Esophagus squamous epithelium (tissue), 5 donors: ENCODE measurements at places on chromosomes 16 and 17.

DNA sequence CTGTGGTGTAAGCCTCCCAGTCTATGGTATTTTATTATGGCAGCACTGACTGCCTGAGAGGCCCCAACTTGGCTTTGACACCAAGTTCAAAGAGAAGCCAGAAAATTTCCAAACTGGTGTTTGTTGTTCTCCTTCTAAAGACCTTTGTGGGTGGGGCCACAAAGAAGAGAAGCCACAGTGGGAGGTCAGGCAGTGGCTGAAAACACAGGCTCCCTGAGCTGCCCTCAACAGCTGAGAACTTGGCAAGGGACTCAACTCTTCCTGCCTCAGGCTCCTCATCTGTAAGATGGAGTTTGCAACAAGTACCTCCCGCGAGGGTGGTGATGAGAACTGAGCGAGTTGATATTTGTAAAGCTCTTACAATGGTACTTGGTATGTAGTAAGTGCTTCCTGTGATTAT is 18.2 kb downstream of the CES5A start:
- no peak for DNase-seq

DNA sequence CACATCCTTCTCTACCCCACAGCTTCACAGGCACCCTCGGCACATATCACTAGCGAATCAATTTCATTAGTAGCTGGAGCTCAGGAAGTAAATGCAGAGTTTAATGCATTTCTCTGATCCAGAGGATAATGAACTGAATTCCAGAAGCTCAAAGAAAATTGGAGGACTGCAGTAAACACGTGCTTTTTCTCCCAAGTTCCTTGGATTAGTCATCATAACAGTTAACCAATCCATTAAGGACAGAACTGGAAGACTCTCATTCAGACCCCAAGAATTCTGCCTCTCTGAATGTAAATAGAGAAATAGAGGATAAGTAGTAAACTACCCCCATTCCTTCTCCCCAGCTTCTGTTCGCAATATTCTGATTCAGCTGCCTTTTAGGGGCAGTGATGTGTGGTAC is 40.7 kb downstream of the DUSP14 start:
- DNase-seq, result no peak

DNA sequence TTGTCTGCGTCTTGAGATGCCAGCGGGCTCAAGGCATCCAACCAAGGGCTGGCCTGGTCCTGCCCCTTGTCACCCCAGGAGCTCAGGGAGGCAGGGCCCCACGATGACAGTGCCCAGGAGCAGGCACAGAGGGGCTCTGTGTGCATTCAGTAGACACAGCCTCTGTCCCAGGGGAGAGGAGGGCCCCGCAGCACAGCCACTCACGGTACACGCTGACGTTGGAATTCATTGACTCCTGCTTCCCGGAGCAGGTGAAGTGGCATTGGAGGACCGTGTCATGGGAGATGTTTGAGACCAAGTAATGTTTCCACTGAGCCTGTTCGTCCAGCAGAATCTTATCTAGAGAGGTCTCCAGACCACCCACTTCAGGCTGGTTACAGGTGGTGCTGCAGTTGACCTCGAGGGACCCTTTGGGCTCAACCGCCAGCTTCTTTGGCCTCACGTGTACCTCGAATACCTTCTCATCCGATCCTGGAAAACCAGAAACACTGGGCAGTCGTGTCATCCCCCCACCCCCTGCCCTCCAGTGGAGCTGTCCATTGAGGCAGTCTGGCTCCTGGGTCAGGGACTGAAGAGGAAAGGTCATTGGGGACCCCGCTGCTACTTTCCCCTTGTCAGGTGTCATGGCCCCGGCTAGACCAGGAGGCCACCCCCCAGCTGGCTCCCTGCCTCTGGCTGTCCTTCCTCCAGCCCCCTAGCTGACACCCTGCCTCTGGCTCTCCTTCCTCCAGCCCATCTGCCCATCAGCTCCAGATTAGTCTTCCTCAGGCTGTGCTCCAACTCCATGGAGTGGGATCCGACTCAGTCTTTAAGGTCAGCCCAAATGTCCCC is 7.0 kb downstream of the PRR29 start:
- no peak for DNase-seq

- DNase-seq, result no peak
Observed at GRCh38 chr16:70508752-70509151, 14.6 kb downstream of the COG4 start.

DNA sequence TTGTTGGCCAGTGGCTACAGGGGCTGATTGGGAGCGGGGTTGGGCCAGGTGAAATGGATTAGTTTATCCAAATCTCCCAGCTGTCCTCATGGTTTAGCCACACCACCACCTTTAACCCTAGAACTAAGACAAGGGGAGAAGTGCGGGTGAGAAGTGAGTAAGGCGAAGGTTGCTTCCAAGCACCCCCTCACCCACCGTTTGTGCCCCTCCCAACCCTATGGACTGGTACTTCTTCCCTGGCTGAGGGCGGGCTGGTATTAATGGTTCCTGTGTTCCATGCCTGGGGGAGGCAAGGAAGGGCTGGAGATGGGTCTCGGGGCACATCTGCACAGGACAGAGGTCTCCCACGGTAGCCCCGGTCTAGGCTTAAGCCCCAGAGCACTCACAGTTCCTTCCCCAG is 25.1 kb downstream of the NT5M start:
- no peak for DNase-seq

GRCh38 chr17:46783031-46783593 is 35.4 kb downstream of the WNT3 start:
- no peak for DNase-seq

- DNase-seq, result no peak
Observed at GRCh38 chr16:31025339-31025738, 8.0 kb upstream of the STX4 start.

DNA sequence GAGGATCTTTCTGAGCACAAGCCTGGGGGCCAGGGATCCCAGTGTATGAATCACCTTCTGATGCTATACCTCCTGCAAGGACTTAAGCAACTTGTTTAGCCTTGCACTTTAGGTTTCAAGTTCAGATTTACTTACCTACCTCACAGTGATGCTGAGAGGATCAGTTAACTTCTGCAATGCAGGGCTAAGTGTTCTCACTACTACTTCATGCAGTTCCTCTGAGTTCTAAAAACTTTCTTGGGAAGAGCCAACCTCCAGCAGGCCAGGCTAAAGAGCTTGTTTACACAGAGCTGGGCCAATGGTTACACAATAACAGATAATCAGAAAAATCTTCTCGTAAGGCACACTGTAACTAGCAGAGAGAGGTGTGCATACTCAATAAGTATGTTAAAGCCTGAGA is 13.0 kb downstream of the VEZF1 start:
- DNase-seq, result no peak

DNA sequence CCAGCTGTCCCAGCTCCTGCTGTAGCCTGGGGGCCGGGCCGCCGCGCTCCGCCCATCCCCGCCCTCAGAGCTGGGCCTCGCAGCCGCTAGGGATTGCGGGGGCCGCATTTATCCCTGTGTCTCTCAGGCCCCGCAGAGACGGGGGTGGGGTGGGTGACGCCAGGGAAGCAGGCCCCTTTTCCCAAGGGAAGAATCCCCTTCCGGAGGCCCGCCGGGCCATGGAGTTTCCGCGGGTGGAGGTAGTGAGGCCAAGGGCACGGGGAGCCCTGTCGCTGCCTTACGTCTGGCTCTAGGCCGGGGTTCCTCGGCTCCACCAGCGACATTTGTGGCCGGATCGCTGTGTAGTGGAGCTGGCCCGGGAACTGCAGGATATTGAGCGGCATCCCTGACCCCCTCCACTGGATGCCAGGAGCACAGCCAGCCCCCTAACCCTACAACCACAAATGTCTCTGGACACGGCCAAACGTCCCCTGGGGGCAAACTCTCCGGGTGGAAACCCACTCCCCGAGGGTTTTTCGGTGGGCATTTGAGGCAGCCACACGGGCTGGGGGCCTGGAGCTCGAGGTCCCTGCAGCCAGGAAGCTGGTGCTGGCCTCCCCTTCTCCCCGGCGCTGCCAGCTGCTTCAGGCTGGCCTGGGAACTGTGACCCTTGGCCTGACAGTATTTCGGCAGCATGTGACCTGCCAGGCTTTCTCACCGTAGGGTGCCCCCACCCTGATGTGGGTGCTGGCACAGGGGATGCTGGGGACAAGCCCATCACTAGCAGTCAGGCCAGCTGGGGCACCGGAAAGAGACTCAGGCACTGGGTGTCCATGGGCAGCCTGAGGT is 12.0 kb upstream of the CD300A start:
- no peak for DNase-seq

GRCh38 chr16:23027386-23027785 is 121.9 kb downstream of the USP31 start:
- DNase-seq, result no peak

GRCh38 chr16:11794996-11795886 is 1.8 kb downstream of the ZC3H7A start:
- DNase-seq, result no peak

DNA sequence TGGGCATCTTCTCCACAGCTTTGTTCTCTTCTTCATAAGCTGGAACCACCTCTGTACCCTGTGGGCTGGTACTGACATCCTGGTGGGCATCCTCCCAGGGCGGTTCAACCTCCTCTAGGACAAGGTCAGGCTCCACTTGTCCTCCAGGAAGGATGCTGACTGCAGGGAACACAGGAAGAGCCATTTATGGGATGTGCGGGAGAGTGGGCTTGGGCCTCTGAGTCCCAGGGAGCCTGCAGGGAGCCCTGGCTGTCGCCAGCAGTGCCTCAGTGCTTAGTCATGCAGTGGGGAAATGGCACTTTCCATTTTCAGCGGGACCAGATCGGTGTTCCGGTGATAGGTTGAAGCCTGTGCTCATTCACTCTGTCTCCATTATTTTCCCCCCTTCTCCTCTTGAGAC is 20.5 kb downstream of the CNGB1 start:
- no peak for DNase-seq

GRCh38 chr17:65290056-65290455 is 152.9 kb downstream of the RGS9 start:
- no peak for DNase-seq

DNA sequence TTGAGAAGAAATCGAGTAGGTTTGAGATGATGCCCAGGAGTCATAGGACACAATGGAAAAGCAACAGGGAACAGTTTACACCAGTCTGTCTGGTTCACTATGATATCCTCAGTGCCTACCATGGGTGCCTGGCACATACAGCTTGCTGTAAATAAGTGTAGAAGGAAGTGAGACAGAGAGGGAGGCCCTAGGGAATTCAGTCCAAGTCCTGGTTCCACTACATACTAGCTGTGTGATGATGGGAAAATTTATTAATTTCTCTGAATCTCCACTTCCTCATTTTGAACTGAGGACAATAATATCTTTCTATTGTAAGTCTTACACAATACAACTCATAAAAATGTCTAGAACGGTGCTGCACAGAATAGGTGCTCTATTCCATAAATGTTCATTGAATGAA is 53.3 kb upstream of the LYRM9 start:
- no peak for DNase-seq

GRCh38 chr16:84893849-84894599 is 74.2 kb downstream of the CRISPLD2 start:
- no peak for DNase-seq

DNA sequence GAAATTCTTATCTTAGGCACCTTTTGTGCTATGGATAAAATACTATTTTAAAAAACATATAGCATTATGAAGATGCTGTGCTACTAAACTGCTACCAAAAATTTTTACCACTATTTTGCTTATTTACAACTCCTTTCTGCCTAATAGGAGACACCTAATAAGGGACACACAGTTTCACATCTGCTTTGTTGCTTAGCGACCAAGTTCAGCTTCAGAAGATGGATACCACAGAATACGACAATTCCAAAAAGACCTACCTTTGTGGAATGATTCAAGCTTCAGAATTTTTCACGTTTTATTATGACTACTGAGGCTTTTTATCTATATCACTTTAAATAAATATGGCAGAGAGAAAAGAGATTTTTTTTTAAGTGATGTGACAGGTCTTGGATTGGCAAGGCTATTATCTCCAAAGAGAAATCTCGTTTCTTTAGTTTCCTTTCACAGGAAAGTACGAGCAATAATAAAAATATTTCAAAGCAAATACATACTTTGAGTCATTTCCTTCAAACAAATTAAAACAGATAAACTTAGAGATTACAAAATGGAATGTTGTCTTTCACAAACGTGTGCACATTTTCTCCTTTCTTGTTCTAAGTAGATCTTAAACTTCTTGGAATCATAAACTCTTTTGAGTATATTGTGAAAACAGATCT is 35.4 kb downstream of the SPAG9 start:
- DNase-seq, result no peak

- DNase-seq, result no peak
Observed at GRCh38 chr17:62756198-62756597, 51.9 kb downstream of the MARCHF10 start.

DNA sequence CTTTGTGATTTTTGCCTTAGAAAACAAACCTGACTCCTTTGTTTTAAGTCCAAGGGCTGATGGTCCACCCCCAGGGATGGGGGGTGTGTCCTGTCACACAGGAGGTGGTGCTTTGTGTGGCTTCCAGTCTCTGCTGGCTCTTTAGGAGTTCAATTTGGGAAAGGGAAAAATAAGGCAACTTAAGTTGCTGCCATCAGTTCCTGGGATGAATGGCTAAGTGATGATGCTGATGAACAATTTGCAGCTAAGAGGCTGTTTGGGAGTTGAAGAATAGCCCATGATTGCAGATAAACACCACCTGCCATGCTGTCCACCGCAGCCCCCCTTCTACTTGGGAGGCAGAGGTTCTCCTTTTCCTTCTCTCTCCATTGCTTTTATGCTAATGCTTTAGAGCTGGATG is 40.2 kb downstream of the ARL4D start:
- no peak for DNase-seq

DNA sequence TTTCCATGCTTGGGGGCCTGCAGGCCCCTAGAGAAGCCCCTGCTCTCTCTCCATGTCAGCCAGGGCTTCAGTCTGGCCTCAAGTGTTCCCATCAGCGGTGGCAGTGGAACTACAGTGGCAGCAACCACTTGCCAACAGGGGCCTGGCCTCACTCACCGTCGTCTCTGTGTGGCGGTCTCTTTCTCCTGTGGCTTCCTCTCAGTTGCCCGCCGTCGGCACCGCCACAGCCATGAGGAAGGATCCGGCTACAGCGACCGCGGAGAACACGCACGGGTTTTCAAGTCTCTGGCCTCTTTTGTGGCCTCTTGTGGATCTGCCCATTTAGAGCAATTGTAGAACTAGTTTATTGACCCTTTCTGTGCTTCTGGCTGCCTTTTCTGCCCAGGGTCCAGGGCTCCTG is 8.5 kb downstream of the ARMC7 start:
- DNase-seq, result no peak

DNA sequence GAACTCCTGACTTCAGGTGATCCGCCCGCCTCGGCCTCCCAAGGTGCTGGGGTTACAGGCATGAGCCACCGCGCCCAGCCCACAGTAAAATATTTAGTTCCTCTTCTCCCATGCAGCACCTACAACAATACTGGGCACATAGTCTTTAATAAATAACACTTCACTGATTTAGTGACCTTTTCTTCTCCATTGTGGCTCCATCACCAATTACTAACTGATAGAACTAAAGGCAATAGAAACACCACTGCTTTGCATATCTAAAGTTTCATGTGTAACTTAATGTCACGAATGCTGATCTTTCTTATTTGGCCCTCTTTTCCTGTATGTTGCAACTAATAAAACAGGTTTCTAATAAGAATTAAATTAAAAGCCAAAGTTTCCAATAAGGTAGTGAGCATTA is 38.9 kb downstream of the TRIM37 start:
- DNase-seq, result no peak

GRCh38 chr17:75995385-75995925 is 5.2 kb upstream of the CDK3 start:
- DNase-seq, result no peak

GRCh38 chr17:60599220-60599619 is 773 bp upstream of the PPM1D start:
- no peak for DNase-seq

GRCh38 chr16:51146256-51146924 is 4.7 kb downstream of the SALL1 start:
- DNase-seq, result no peak
